Naive B cell (primary cell): ENCODE measurements at places on chromosomes 11 and 22.
A peak's percentile ranks its signal among the peaks of the same experiment; 100 is the strongest.

DNA sequence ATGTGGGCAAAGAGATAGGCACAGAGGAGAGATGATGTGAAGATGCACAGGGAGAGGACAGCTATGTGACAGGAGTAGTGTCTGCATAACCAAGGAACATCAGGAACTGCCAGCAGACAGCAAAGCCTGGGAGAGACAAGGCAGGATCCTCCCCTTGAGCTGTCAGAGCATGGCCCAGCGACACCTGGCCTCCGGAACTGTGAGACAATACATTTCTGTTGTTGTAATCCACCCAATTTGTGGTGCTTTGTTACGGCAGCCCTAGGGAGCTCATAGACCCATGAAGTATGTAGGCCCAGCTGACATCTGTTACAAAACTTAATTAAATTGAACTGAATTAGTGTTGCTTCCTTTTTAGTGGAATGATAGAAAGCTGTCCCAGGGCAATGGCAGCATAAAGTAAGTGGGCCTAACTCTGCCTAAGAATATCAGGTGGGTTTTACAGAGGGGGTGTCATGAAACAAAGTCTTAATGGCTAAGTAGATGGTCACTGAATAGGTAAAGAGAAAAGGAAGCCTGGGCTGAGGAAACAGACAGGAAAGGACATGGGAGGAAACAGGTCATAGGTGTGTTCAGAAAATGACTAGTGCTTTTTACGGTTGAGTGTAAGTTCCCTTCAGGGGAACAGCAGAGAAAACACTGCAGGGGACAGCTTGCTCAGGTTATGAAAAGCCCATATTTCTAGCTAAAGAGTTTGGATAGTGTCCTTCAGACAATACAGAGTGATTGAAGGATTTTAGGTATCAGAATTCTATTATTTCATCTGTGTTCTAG is 24.8 kb downstream of the RASSF10 start:
- no peaks in the 10 kb centered on the region for H3K36me3 ChIP-seq
- H3K27me3 ChIP-seq: peaks cover 16% of the 10 kb centered on the region
- no peak for DNase-seq

- no peak overlapping the region for H3K4me3 ChIP-seq
- no peaks in the 10 kb centered on the region for H3K4me1 ChIP-seq
- DNase-seq: no peak
- H3K27me3 ChIP-seq: peaks cover 21% of the 10 kb centered on the region
- no peak overlapping the region for H3K27ac ChIP-seq
These were observed 500.1 kb downstream of the BRD1 start for GRCh38 chr22:49327411-49328117.

- DNase-seq: no peak
- peak overlapping the region; percentile 25 for H3K4me3 ChIP-seq
- H3K27ac ChIP-seq: no peak overlapping the region
- H3K4me1 ChIP-seq: peaks cover 35% of the 10 kb centered on the region
- peaks cover 4% of the 10 kb centered on the region for H3K27me3 ChIP-seq
- H3K36me3 ChIP-seq: peaks cover 12% of the 10 kb centered on the region
These were observed 33.8 kb upstream of the NUP50 start for GRCh38 chr22:45129703-45130524.

- no peak for DNase-seq
- no peaks in the 10 kb centered on the region for H3K36me3 ChIP-seq
- no peak overlapping the region for H3K4me3 ChIP-seq
- no peaks in the 10 kb centered on the region for H3K4me1 ChIP-seq
- no peaks in the 10 kb centered on the region for H3K27me3 ChIP-seq
- no peak overlapping the region for H3K27ac ChIP-seq
These were observed 736.9 kb downstream of the BRD1 start for GRCh38 chr22:49090853-49091135.

DNA sequence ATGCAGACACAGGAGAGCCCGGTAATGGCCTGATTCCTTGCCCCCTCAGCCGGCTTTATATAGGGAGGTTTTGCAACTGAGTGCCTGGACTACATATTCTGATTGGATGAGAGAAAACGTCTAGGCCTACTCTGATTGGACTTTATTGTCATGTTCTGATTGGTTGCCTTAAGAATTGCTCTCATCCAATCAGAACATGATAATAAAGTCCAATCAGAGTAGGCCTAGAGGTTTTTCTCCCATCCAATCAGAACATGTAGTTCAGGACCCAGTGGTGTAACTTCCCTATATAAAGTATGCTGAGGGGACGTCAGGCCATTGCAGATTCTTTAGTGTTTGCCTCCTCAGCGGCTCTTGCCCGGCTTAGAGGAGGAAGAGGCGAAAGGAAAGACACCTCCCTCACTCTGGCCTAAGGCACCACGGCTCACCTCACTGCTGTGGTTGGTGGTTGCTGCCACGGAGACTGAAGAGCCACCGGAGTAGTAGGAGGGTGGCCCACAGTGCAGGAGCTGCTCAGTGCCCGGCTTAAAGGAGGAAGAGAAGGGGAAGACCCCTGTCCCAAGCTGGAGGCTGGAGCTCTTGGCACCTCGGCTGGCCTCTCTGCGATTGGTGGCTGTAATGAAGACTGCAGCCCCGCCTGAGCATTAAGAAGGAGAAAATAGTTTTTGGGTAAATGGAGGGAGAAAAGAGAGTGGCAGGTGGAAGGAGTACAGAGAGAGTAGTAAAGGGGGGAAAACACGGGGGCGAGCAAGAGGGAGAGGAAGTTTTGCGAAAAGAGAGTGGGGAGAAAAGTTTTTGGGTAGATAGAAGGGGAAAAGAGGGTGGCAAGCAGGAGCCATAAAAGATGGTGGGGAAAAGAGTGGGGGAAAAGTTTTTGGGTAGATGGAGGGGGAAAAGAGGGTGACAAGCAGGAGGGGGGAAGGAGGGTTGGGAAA is 116.7 kb upstream of the SERPIND1 start:
- no peaks in the 10 kb centered on the region for H3K36me3 ChIP-seq
- H3K4me3 ChIP-seq: no peak overlapping the region
- H3K27me3 ChIP-seq: peaks cover 10% of the 10 kb centered on the region
- no peak for DNase-seq
- no peak overlapping the region for H3K27ac ChIP-seq

- H3K36me3 ChIP-seq: peaks cover 4% of the 10 kb centered on the region
- H3K4me3 ChIP-seq: no peak overlapping the region
- no peaks in the 10 kb centered on the region for H3K27me3 ChIP-seq
- H3K4me1 ChIP-seq: peaks cover 5% of the 10 kb centered on the region
- no peak for DNase-seq
These were observed 35.2 kb downstream of the PPP2R1B start for GRCh38 chr11:111730871-111731591.

DNA sequence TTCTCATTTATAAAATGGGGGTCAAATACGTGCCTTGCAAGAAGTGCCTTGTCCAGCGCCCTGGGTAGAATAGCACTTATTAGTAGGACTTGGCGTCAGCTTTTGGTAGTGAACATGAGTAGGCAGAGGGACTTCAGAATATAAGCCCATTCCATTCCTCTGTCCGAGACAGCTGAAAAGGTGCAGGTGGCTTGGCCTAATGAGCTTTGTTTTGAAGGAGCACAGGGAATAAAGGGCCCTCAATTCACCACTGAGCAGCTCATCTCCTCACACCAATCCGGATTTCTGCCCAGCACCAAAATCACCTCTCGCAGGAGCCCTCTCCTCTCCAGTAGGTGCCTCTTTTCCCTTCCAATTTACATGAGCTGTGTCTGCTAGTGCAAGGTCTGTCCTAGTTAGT is 91.2 kb downstream of the DSCAML1 start:
- H3K4me1 ChIP-seq: peaks cover 6% of the 10 kb centered on the region
- no peak for DNase-seq
- H3K36me3 ChIP-seq: no peaks in the 10 kb centered on the region
- H3K4me3 ChIP-seq: no peak overlapping the region

DNA sequence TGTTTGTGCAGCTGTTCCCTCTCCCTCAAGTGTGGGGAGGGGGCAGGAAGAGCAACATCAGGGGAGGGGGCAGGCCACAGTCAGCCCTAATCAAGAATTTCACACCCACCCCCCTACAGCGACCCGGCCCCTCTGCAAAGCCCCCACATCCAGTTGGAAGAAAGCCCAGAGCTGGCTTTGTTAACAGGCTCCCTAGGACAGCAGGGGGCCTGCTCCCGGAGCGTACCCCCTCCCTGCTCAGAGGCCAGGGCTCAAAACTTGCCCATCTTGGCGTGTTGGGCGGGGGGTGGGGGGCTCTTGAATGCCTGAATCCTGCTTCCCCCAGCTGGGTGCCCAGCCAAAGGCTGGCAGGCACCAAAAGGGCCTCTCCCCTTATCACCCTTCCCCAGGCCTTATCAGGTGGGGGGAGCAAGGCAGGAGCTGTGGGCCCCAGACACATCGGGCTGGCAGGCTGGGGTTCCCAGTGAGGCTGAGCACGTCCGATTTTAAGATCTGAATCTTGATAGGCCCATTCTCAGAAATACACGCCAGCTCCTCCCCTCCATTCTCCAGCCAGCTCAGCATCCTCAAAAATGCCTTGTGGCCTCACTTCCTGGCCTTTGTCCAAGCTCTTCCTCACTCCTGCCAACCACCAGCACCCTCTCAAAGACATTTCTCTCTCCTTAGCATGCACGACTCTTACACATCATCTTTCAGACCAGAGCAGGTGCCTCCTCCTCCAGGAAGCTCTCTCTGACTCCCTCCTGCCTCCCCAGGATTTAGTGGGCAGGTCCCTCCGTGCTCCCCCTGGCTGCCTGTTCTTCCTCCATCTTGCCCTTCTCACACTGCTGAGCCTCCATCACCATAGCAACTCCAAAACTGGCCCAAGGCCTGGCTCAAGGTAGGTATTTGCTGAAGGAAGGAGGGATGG is 384.8 kb downstream of the MN1 start:
- no peaks in the 10 kb centered on the region for H3K36me3 ChIP-seq
- H3K27ac ChIP-seq: no peak overlapping the region
- H3K4me1 ChIP-seq: no peaks in the 10 kb centered on the region
- DNase-seq: no peak
- H3K27me3 ChIP-seq: peaks cover 16% of the 10 kb centered on the region

DNA sequence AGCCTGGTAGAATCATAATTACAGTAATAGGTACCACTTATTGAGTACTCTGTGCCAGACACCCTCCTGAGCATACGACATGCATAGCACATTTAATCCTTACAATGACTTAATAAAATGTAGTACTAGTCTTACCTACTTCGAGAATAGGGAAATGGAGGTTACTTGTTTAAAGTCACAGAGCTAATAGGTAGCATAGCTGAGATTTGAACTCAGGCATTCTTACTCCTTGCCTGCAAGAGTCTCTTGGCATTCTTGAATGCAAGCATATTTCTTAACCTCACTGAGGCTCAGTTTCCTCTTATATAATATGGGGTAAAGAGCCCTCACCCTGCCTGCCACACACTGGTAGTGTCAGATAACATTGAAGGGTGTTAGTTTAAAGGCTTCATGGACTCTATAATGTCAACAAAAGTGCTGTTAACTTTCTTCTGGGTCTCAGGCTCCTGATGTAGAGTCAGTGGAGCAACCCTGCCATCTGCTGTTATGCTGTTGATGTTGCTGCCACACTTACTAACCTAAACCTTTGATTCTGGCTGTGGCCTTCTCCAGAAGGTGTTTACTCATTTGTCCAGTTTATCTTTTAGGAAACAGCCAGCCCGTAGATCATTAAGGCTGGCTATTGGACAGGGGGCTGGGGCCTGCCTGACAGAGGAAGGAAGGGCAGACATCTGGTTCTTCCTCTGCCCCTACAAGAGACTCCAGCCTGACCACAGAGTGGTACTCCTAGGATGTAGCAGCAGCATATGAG is 18.9 kb downstream of the LIMK2 start:
- no peaks in the 10 kb centered on the region for H3K36me3 ChIP-seq
- H3K27ac ChIP-seq: no peak overlapping the region
- peaks cover 9% of the 10 kb centered on the region for H3K4me1 ChIP-seq

GRCh38 chr22:37676736-37677492 is 1.5 kb downstream of the LGALS1 start:
- peaks cover 64% of the 10 kb centered on the region for H3K4me1 ChIP-seq
- no peaks in the 10 kb centered on the region for H3K27me3 ChIP-seq
- H3K27ac ChIP-seq: peak overlapping the region; percentile 96
- DNase-seq: peak; percentile 94
- H3K4me3 ChIP-seq: peak overlapping the region; percentile 89
- H3K36me3 ChIP-seq: no peaks in the 10 kb centered on the region

DNA sequence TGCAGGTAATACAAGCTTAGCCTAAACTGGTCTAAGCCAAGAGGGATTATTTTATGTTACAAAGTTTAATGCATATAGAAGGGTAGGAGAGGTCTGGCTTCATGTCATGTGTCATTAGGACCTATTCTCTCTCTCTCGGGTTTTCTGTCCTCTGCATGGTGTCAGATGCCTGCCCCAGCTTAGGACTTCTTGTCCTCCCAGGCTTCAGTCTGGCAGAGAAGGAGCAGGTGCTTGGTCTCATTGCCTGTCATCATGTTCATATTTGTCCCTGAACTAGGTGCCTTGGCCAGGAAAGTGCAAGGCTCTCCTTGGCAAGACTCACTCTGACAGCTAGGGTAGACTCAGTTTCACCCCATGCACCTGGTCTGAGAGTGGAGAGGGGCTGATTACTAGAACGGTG is 126.3 kb downstream of the ADAMTS15 start:
- no peak for DNase-seq
- H3K27me3 ChIP-seq: no peaks in the 10 kb centered on the region
- H3K4me1 ChIP-seq: no peaks in the 10 kb centered on the region
- H3K27ac ChIP-seq: no peak overlapping the region

- H3K4me1 ChIP-seq: peaks cover 39% of the 10 kb centered on the region
- peak overlapping the region; percentile 90 for H3K4me3 ChIP-seq
- H3K36me3 ChIP-seq: no peaks in the 10 kb centered on the region
- peak overlapping the region; percentile 99 for H3K27ac ChIP-seq
These were observed 471 bp downstream of the RNF185 start for GRCh38 chr22:31160328-31160978.

DNA sequence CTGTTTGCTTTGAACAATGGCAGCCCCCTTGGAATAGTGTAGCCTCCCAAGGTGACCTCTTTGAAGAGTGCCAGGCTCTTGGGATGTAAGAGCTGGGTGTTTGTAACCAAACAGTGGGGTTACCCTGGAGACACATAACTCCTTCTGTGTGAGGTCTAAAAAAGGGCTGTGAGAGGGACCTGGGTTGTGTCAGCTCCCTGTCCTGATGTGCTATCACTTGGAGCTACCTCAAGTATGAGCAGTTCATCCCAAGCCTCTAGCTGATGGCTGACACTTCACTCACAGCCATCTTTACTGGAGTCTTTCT is 40.2 kb downstream of the TSPAN18 start:
- no peak overlapping the region for H3K4me3 ChIP-seq
- H3K4me1 ChIP-seq: no peaks in the 10 kb centered on the region
- H3K27ac ChIP-seq: no peak overlapping the region
- peaks cover 12% of the 10 kb centered on the region for H3K27me3 ChIP-seq

DNA sequence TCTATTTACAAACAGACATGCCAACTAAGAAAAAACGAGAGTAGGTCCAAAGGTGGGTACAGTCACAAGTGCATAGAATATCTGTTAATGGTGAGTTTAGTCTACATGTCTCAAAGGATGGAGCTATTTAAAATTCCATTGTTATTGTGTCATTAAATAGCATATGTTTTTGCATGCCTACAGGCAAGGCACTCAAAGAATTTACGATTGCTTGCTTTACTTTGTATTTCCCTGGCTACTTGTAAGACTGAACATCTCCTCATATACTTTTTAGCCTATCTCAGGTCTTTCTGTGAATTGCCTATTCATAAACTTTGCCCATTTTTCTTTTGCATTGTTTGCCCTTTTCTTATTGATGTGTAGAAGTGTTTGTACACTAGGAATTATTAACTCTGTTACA is 39.7 kb downstream of the DEUP1 start:
- no peak overlapping the region for H3K27ac ChIP-seq
- no peaks in the 10 kb centered on the region for H3K36me3 ChIP-seq
- no peak overlapping the region for H3K4me3 ChIP-seq
